Hematopoietic multipotent progenitor cell treated with erythropoietin and hydrocortisone succinate and interleukin-3 and kit ligand, for 8 days (in vitro differentiated cells): ENCODE measurements at places on chromosomes 7 and 10.

GRCh38 chr7:103710247-103710646 is 264.2 kb upstream of the SLC26A5 start:
- no peak for DNase-seq

DNA sequence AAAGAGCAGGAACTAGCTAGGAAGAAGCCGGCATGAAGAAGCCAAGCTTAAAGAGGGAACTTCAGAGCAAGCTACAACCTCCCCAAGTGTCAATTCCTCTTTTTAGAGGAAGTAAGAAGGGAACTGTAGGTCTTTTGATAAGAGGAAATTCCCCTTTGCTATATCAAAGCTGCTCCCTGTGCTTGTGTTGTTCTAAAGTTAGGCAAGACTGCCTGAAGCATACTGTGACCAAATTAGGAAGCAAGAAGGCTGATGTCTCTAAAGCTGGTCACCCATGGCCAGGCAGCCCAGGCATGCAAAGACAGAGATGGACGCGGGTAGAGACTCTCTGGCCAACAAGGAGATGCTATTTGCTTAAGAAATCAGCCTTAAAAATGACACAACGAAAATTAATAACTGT is 87.9 kb downstream of the RNF216 start:
- peak; percentile 41 for DNase-seq

DNA sequence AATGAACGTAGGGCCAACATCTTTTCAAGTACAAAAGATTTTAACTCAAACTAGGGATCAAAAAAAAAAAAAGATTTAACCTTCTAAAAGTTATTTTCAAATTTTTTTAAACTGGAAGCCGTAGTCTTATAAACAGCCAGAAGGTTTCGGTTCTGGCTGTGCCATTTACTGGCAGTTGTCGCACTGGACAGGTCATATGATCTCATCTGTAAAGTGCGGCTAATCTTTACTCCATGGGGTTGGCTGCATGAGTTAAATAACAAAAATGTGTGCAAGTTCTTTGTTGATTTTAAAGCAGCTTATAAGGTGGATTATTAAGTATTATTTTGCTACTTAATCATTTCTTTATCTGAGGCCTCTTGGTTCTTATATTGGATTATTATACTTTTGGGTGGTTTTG is 36.6 kb downstream of the TRUB1 start:
- no peak for DNase-seq

GRCh38 chr10:100085596-100085995 is 3.9 kb upstream of the CPN1 start:
- DNase-seq: no peak
